ENCODE measurements at places on chromosomes 3 and 15. TPM values are rescaled to one million over a fixed set of nuclear protein-coding genes. Genes with fewer than 3 reads are reported as not detected.

DNA sequence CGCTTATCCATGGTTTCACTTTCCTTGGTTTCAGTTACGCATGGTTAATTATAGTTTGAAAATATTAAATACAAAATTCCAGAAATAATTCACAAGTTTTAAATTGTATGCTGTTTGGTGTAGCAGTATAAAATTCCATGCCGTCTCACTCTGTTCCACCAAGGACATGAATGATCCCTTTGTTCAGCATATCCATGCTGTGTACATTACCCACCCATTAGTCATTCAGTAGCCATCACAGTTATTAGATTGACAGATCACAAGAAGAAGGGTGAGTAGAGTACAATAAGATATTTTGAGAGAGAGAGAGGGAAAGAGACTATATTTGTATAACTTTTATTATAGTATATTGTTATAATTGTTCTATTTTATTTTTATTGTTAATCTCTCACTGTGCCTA, 535.5 kb downstream of the SQOR start:
- no peak for DNase-seq

DNA sequence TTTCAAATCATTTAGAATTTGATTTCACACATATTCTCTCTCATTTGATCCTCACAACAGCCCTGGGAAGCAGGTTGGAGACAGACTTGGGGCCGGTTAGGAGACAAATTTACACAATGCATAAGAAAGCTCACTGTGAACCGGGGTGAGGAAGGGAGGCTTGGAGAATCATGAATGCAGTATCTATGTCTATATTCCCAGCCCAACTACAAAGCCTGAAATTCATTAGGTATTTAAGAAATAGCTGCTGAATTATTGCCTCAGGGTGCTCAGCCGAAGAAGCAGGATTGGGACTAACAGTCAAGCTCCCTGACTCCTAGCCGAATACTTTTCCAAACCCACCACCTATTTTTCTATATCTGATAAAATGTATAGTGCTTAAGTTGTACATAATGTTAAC, 8.4 kb upstream of the GOLGA6C start:
- DNase-seq, result no peak

GRCh38 chr15:40340038-40340739, 550 bp downstream of the CCDC9B start:
- DNase-seq, result peak; percentile 92

GRCh38 chr15:36407647-36408046, 171.8 kb upstream of the CDIN1 start:
- no peak for DNase-seq

DNA sequence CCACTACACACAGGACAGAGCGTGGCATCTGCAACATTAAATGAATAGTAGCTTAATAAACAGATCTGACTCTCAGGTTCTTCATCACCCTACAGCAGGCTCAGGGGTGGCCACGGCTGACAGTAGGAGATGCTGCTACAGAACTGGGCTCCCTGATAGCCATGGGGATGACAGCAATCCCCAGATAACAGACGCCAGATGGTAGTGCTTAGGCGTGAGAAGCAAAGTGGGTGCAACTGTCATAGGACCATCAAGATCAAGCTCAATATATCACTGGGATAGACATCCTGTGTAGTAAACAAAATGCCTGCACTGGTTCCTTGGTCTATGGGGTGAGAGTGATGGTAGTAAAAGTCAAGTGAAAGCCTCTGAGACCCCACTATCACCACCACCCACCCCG, 2.6 kb upstream of the TPRA1 start:
- no peak for DNase-seq

DNA sequence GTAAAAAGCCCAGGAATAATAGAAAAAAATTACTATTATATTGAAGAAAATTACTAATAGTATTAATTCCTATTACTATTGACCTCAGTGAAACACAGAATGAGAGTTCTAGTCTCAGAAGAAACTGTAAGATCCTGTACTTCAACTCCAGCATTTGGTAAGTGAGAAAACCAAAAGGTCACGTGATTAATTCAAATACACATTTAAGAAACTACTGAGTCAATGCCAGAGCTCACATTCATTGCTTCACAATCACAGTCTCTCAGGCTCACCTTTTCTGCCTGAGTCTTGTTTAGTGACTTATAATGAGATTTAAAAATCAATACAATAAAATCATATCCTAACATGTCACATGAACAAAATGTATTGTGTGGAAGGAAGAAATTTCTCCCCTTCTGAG, 556.1 kb downstream of the FGF12 start:
- no peak for DNase-seq

Gene LRRN1
- total RNA-seq, result 15.4 TPM

GRCh38 chr3:99945328-99945995, 127.8 kb downstream of the CMSS1 start:
- DNase-seq, result no peak

GRCh38 chr15:96323319-96324145, 7.0 kb upstream of the NR2F2 start:
- peak; percentile 58 for DNase-seq

GRCh38 chr3:152623286-152623911, 211.5 kb upstream of the P2RY1 start:
- DNase-seq, result no peak

- no peak for DNase-seq
These were observed 49.2 kb downstream of the SLC7A14 start for GRCh38 chr3:170536712-170537111.
